CD4-positive, alpha-beta memory T cell (primary cell): ENCODE measurements at places on chromosomes 13 and 19. TPM values are rescaled to one million over a fixed set of nuclear protein-coding genes. Genes with fewer than 3 reads are reported as not detected.

Gene PEAK3
- not detected for total RNA-seq

Gene TUBA3C
- total RNA-seq, result not detected

Gene ARRDC5
- total RNA-seq, result 13.2 TPM

Gene DACH1
- not detected for total RNA-seq

Gene COX7A1
- not detected for total RNA-seq

Gene KL
- not detected for total RNA-seq

Gene LAIR2
- 0.97 TPM for total RNA-seq

Gene PNMA8B
- 1.2 TPM for total RNA-seq

Gene NALCN
- total RNA-seq, result not detected

Gene ATP8B3
- 5.5 TPM for total RNA-seq

Gene ZNF599
- total RNA-seq, result 10.7 TPM

Gene OR4F17
- not detected for total RNA-seq

Gene TUBGCP3
- total RNA-seq, result 43.7 TPM

Gene REEP6
- total RNA-seq, result 2.9 TPM

Gene ZNF283
- 18.1 TPM for total RNA-seq

Gene FRY
- 15.8 TPM for total RNA-seq
